Purkinje cell (primary cell): ENCODE measurements at places on chromosomes 1 and 21. TPM values are rescaled to one million over a fixed set of nuclear protein-coding genes. Genes with fewer than 3 reads are reported as not detected.

Gene FAM177B
- 1.0 and 1.9 TPM in 2 replicates for polyA plus RNA-seq

Gene CCDC27
- polyA plus RNA-seq, result not detected in 2 replicates

Gene LAMTOR2
- 251 and 289 TPM in 2 replicates for polyA plus RNA-seq

Gene IGSF9
- polyA plus RNA-seq, result not detected in 2 replicates

Gene NPHS2
- not detected in 2 replicates for polyA plus RNA-seq

Gene NBPF4
- not detected in 2 replicates for polyA plus RNA-seq

Gene RASAL2
- 17.3 and 19.4 TPM in 2 replicates for polyA plus RNA-seq

Gene C2CD4D
- 0.14 TPM in 1 of 2 replicates, not detected in the other for polyA plus RNA-seq

Gene DIO1
- not detected in 2 replicates for polyA plus RNA-seq

Gene NCAM2
- 112 and 116 TPM in 2 replicates for polyA plus RNA-seq

Gene PRRX1
- 2.3 and 6.9 TPM in 2 replicates for polyA plus RNA-seq

Gene LRRC53
- 1.6 TPM in 1 of 2 replicates, not detected in the other for polyA plus RNA-seq

Gene PM20D1
- 0.50 and 4.9 TPM in 2 replicates for polyA plus RNA-seq

Gene SPATA45
- polyA plus RNA-seq, result 1.7 TPM in 1 of 2 replicates, not detected in the other

Gene CCDC30
- polyA plus RNA-seq, result 5.3 and 10.0 TPM in 2 replicates

Gene CDCA8
- 0.44 and 2.9 TPM in 2 replicates for polyA plus RNA-seq

Gene PRXL2B
- polyA plus RNA-seq, result 2.9 and 4.3 TPM in 2 replicates

Gene EVI5
- 10.9 and 15.7 TPM in 2 replicates for polyA plus RNA-seq
